ENCODE measurements at places on chromosomes 3 and 15.

DNA sequence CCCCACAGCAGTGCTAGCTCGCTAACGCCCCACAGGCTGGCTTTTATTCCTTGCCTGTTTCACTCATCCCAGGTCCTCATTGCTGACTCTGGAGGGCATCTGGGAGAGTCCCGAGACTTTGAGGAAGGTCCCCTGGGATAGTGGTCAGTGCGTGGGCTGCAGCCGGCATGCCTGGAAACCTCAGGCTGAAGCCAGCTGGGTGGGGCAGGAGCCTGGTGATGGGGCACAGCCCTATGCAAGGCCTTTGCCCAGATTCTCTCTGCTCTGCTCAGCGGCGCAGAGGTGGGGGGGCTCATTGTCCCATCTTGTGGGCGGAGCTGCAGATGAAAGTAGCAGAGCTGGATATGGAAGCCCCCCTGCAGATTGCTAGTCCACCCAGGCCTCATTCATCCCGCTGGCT is 55.7 kb upstream of the SMAD6 start:
- DNase-seq, result no peak

GRCh38 chr15:67185621-67186225 is 68.7 kb downstream of the AAGAB start:
- no peak for DNase-seq

DNA sequence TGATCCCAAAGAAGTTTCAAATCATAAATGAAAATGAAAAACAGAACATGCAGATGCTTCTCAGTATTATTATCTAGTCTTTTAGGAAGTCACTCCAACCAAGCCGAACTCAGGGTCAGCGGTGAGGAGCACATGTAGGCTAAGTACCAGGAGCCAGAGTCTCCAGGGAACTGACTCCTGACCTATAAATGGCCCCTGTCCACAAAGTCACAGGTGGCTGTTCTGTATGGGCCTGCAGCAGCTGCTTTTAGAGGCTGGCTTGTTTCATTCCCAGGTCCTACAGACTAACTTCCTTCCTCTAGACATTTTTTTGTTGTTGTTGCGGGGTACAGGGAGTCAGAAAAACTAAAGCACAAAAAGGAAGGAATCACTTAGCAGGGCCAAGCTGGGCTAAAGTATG is 54.6 kb downstream of the DAPK2 start:
- DNase-seq, result no peak

DNA sequence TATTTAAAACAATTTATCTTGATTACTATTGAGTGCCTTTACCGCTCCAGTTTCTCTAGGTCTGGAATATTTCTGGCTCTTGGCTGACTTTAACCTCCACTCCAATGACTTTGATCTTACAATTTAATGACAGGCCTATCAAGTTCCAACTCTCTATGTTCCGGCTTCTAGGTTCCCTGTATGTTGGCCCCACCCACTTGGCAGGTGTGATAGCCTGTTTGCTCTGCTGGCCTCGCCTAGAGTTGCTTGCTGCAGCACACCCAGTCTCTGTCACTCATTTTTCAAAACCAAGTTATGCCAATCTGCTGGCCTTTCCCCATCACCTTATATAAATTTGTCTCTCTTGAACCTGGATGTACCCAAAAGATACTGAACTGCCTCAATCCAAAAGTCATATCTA is 428.0 kb downstream of the ROBO1 start:
- no peak for DNase-seq

DNA sequence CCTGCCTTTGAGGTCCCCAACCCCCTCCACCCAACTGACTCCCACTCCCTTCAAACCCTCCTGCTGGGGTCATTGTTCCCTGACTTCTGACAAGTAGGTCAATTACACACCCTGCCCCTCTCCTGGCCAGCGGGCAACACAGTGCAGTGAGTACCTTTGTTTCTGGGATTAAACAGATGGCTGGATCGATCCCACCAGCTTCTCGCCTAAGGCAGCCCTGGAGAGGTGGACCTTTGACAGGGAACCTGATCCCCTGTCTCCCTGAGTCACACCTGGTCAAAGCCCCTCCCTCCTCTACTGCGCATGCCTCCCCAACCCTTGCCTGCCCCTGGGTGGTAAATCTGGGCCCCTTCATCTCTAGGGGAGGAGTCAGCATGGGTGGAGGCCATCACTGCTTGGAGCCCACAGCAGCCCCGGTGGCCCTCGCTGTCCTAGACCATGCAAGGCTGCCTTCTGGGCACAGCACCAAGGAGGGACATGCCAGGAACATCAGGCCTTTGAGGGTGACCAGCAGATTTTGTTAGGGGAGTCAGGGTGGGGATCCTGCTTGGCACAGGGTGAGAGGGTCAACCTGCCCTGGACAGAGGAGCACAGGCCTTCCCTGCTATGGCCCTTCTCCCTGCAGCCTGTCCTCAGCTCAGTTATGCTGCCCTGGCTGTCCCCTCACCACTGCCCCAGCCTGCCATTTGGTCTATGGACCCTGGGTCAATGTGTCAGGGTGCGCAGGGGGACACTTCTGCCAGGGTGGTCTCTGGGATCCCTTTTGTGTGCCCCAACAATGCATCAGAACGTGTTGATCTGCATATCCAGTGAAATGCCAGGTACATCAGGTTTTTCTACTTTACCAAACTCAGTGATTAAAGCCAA is 9.8 kb upstream of the PRR23E start:
- DNase-seq, result no peak

DNA sequence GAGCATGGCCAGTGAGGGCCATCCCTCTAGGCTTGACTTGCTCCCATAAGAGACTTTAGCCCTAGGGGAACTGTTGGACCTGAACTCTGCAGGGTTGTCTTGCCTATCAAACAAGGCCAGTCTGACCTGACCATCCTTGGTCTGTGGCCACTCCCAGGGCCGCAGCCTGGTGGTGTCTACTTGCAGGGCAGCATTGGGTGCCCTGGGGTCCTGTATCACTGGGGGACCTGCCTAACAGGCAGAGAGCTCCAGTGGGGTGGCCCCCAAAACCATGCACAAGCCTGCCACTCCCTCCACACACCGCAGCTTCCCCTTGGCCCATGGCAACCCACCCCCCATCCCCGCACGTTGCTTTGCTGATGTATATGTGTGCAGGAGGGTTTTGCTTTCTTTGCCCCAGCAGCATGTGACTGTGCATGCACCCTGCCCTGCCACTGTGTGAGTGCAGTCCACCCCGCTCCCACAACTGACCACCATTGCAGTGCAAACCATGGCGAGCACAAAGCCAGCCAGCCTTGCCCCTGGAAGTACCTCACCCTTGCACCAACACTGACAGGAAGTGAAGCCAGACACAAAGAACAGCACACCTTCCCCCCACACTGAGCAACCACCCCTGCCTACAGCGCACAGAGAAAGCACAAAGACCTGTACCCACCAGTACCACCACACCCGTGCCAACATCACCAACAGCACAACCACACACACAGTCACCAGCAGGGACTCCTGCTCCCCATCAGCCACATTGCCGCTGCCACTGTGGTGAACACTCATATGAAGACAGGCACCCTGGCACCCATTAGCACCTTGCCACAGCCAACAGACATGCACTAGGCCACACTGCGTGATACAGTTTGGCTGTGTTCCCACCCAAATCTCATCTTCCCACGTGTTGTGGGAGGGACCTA is 88.8 kb downstream of the SENP7 start:
- no peak for DNase-seq

- DNase-seq, result no peak
These were observed 171.9 kb downstream of the CACNA2D3 start for GRCh38 chr3:54294214-54294613.

DNA sequence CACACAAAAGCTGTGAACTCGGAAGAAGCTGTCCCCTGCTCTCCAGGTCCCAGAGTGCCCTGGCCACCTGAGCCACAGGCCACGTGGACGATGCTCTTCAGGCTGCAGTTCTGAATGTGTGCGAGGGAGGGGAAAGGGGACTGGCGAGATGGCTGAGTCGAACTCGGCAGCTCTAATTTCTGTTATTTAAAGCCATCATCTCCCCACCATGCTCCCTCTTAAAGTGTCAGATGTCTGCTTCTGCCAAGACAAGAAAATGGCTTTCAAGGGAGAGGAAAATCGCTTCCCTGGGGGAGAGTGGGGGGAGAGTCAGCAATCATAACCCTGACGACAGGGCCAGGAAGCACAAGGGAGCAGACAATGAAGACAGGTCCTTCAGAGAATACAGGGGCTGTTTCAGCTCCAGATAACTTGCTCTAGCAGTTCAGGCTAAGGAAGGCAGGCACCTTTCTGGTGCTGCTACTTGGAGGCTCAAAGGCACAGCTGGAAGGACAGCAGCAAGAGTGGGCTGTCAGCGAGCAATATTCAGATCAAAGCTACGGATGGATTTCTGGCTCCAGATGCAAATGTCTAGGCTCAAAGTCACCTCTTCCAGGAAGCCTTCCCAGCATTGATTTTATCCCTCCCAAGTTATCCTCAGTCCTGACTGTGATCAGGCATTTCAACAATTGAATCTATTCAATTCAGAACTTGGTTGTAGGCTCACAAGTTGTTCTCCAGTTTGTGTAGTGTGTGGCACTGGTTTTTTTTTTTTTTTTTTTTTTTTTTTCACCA is 15.5 kb upstream of the CCDC33 start:
- no peak for DNase-seq

DNA sequence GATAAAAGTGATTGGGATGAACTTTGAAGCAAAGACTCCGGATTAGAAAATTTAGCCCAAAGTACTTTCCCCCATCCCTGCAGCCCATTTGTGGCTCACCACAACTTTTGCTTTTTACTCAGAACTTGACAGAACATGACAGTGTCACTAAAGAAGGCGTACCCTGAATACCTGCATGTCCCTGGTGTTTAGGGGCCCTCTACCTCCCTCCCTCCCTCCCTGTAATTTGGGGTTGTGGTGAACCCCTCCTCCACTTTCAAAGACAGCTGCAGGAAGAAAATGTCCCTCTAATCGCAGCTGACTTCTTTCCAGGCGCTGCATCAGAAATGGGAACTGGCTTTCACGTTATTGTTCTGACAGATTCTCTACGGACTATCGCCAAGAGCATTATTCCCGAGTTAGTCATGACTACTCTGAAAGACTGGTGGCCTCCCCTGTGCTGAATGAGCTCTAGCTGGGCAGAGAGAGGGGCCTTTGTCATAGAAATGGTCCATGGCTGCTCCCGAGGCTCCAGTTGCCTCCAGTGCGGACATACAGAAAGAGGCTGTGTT is 93.2 kb upstream of the ARHGEF3 start:
- no peak for DNase-seq

GRCh38 chr15:78808550-78808949 is 2.7 kb downstream of the ADAMTS7 start:
- no peak for DNase-seq

DNA sequence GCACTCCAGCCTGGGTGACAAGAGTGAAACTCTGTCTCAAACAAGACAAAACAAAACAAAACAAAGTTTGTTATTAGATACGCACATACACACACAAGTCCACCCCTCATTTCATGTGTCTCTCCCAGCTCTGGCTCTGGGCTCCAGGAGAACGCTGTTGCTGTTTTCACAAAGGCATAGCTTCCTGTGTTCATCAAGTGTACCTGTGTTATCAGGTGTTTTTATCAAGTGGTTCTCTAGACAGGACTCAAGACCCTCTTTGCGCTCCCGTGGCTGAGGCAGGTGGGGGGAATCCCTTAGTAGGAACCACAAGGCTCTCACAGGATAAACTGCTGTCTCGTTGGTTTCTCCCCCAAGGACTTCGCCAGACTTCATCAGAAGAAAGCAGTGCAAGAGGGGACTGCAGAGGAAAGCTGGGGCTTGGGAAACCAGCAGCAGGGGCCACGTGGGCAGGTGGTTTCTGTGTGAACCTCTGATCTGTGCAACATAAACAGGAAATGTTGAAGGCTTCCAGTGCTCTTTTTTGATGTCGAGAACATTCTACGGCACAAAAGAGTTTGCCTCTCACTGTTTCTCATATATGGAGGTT is 6.9 kb upstream of the PPP1R2 start:
- DNase-seq, result no peak

GRCh38 chr15:78049691-78050440 is 27.6 kb downstream of the TBC1D2B start:
- no peak for DNase-seq

DNA sequence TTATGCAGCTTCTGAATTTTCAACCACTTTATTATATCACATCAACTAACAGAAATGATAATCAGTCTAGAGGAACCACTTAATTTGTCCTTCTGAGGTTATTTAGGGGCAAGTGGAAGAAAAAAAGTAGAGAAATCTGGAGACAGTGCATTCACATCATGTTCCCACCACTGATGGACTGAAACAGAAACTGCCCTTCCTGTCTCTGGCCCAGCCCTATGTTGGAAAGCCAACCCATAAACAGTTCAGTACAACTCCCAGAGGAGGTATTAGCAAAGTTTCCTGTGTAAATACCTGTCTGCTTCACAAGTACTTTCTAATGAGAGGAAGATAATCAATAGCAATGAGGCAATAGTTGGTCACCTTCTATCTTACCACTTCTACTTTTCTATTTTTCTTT is 205.8 kb downstream of the SSR3 start:
- DNase-seq, result no peak

- DNase-seq, result no peak
These were observed 210.6 kb downstream of the PTPRG start for GRCh38 chr3:61771976-61772375.

- DNase-seq, result no peak
These were observed 9.1 kb upstream of the ZBTB20 start for GRCh38 chr3:115156046-115156654.

GRCh38 chr3:33658991-33659848 is 58.8 kb downstream of the CLASP2 start:
- DNase-seq, result no peak

DNA sequence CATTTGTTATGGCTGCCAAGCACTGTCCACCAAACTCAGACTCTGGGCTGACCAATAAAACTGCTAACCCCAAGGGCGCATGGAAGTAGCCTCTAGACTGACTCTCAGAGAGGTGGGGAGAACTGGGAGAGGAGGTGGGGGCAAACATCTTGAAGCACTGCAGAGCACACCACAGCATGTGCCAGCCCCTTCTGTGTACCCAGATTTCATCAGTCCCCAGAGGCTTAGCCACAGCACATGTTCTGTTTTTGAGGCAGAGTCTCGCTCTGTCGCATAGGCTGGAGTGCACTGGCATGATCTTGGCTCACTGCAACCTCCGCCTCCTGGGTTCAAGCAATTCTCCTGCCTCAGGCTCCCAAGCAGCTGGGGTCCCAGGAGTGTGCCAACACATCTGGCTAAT is 119.5 kb upstream of the SPATA12 start:
- DNase-seq, result no peak

DNA sequence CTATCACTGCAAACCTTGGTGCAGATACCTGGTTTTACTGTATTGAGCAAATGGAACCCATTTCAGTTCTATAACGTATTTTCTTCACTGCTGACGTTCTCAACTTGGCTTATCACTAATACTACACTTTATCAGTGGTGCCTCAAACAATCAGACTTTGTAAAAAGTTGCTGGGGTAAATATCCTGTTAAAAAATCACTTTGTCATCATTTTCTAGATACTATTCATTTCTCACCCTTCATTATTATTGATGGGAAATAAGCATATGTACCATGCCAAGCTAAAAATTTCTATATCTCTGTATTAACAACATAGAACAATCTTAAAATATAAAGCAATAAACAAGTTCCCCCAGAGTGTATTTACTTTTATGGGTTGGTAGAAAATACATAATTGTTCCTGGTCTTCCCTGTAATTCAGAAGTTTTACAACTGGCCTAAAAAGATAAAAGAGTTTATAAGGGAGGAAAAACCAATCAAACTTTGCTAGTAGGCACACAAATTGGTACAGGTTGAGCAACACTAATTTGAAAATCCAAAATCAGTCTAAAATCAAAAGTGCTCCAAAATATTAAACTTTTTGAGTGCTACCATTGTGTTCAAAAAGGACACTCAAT is 33.2 kb downstream of the CIP2A start:
- DNase-seq, result no peak
